ENCODE measurements at places on chromosomes 11 and 22.

- DNase-seq, result no peak
Observed at GRCh38 chr22:49149721-49150608, 677.7 kb downstream of the BRD1 start.

GRCh38 chr11:76380159-76380976, 564 bp downstream of the THAP12 start:
- DNase-seq, result peak; percentile 10

- no peak for DNase-seq
Observed at GRCh38 chr11:35609656-35610055, 8.6 kb upstream of the FJX1 start.

GRCh38 chr11:8328231-8328794, 64.6 kb upstream of the LMO1 start:
- no peak for DNase-seq

GRCh38 chr11:129625930-129626329, 189.7 kb upstream of the TMEM45B start:
- no peak for DNase-seq

DNA sequence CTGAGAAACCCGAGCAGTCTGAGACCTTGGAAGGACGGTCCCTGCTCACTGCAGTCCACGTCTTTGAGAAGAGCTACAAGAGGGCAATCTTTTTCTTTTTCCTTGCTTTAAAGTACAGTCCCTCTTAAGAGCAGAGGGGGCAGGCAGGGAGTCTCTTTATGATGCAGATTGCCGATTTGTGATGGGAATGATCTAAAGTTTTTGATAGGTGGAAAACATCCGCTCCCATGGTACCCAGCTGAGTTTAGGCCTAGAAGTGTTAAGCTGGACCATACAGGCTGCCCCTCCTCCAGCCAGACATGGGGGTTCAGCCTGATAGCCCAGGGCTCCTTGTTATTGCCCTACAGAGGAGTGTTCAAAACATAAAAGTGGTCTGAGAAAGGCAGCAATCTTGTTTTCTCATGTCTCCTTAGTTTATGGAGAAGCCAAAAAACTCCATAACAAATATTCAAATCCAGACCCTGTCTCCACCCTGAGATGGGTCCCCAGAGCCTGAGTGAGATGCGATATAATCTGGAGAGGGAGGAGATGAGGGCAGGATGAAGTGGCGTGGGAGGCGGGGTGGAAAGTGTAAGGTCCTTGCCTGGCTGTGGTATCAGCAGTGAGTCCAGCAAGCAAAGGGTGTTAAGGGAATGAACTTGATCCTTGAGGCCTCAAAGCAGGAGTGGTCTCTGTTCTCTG, 135.1 kb downstream of the FDX1 start:
- no peak for DNase-seq

All from T follicular helper cell (primary cell).